ENCODE measurements at places on chromosomes 4 and X.

- DNase-seq, result no peak
Measured at GRCh38 chr4:110850461-110851442, 227.9 kb upstream of the PITX2 start.

- no peak for DNase-seq
Measured at GRCh38 chrX:130772776-130773143, 130.2 kb downstream of the ENOX2 start.

DNA sequence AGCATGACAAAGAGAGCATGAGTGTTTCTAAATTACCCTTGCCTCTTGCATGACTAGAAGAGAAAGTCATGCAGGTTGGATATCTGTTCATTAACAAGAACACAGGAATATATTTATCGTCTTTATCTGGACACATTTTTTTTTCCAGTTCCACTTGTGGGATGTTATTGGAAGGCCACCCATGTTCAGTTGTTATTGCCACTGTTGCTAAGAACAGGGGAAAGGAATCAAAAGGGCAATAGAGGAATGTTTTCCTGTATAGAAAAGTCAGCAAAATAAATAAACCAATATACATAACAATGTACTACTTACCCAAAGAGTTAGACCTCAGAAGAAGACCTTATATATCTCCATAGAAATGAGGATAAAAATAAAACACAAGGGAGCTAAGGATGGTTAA, 270.1 kb downstream of the QDPR start:
- DNase-seq, result no peak

DNA sequence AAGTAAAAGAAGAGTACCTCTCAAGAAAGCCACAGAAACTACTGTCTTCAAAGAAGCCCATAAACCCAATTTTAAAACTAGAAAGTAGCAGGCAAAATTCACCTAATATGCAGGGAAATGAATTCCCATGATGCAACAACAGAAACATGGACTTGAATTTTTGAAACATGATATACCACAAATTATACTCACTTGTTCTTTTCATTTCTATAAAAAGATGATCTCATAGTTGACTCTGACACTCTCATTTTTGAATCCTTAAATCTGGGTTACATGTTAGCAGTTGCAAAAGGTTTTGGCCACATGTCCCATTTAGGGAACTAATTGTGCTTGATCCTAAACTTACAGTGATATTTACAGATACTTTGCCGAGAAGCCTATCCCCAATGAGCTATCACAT, 1130.8 kb downstream of the FAT4 start:
- no peak for DNase-seq

GRCh38 chr4:67680581-67681222, 20.3 kb downstream of the UBA6 start:
- no peak for DNase-seq

DNA sequence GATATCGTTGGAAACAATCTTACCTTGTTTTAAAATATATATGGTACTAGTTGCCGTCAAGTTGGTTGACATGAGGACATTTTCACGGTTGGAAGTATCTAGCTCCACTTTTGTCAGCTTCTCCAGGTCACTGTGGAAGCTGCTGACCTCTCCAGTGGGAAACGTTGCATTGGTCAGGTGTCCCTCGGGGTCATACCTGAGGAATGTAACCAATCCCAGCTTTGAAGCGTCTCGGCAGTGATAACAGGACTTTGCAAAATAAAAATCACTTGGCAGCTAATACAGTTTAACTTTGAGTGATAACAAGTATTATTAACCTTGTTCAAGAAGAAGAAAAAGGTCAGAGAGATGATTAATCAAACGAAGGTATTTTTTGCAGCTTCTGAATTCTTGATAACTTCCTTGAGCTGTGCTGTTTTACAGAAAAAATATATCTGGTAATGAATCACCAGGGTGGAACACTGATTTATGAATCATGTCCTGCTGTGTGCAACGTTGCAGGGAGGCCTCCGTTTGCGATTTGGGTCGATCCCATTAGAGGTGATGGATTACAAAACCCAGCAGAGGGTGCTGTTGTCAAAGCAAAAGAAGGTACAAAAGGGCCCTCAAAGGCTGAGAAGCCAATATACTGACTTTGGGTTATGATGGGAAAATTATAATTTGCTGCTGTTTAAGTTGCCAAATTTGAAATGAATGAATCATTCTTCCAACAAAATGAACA, 60.1 kb downstream of the SH2D1A start:
- DNase-seq, result peak; percentile 37

GRCh38 chr4:133190098-133190497, 41.0 kb downstream of the PCDH10 start:
- no peak for DNase-seq

DNA sequence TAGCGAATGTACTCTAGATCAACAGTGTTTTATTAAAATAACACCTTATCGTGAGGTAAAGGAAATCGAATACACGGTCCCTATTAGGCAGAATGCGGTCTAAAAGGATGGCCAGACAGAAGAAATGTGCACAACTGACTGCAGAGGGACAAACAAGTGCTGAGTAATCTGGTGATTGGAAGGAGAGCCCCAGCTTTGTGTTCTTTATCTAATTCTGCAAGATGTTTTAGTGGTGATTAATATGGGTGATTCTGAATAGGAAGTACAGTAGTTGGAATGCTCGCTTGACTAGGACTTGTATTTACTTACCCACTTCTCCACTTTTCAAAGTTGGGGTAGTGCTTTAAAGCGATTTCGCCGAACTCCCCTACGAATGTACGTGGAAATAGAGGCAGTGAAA, 1.2 kb downstream of the WDR44 start:
- DNase-seq, result no peak

GRCh38 chr4:48203819-48204218, 65.8 kb downstream of the TEC start:
- no peak for DNase-seq

- DNase-seq, result peak; percentile 32
Measured at GRCh38 chr4:119139311-119139710, 3.7 kb downstream of the MYOZ2 start.

- no peak for DNase-seq
Measured at GRCh38 chrX:103586314-103586646, 965 bp downstream of the TCEAL4 start.

- DNase-seq, result no peak
Measured at GRCh38 chrX:118824173-118824730, 628 bp downstream of the ZCCHC12 start.

GRCh38 chrX:25523574-25524540, 508.1 kb upstream of the ARX start:
- no peak for DNase-seq

DNA sequence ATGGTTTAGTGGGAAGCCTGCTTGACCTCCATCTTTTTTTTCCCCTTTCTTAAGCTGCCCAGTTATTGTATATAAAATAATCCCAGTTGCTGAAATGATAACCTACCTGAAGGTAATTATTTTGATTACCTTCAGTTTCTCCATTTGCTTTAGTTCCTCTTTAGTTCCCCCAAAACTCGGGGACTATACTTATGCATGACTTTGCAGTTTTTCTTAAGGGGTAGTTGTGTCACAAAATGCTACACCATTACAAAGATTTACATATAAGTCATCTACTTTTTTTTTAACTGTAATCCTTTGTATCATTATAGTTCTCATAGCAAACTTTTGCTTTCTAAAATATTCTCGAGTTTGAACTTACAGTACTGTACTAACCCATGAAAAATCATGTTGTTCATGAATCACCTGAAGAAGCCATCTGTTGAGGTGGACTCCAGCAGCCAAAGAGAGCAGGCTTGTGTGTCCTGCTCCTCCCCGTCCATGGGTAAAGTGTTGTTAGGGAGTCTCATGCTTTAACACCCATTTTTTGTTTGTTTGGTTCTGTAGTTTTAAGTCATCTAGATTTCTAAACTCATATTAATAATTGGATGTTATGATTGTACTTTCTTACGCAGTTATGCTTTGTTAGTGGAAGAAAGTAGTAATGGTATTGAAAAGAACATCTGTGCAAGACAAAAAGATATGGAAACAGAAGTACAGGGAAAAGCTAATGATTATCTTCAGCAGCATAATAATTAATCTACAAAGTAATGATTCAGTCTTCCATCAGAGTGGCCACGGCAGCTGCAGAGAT, 34.6 kb downstream of the HADH start:
- no peak for DNase-seq

GRCh38 chrX:1165535-1166196, 46.8 kb downstream of the CRLF2 start:
- no peak for DNase-seq

GRCh38 chr4:4333265-4333706, 43.2 kb downstream of the ZBTB49 start:
- DNase-seq, result peak; percentile 72

- DNase-seq, result no peak
Measured at GRCh38 chr4:111923786-111924185, 221.5 kb upstream of the FAM241A start.

GRCh38 chr4:8403173-8403753, 37.3 kb downstream of the ACOX3 start:
- DNase-seq, result peak; percentile 51

DNA sequence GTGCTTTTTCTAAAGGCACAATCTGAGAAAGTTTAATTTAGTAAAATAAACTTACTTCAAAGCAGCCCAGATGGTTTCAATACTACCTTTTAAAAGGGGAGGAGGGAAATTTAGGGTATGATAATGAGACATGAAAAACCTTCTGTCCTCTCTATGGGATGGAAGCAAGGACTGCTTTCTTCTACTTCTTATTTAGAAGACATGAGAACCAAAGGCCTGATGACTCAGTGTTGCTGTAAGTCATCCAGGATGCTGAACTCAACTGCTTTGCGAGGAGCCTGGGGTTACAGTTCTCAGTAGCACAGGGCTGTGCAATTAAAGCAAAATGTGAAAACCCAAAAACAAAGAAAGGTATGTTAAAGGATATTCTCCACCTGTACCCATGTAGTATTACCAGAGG, 140.8 kb upstream of the EDNRA start:
- DNase-seq, result peak; percentile 27

DNA sequence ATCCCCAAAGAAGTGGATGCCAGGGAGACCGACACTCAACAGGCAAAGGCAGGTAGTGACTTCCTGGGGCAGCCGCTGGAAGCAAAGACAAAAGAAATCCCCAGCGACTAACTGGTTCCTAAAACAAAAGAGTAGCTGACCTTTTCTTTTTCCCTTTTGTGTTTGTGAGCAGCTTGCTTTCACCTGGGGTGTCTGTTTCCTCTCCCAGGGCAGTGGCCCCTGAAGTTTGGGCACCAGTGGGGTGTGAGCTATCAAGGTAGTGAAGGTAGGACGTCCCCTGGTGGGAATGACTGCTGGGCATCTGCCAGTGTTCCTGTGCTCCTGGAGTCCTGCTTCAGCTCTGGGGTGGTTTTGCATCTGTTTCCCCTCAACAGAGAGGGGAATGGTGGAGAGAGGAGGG, 41.6 kb upstream of the STIM2 start:
- DNase-seq, result no peak

DNA sequence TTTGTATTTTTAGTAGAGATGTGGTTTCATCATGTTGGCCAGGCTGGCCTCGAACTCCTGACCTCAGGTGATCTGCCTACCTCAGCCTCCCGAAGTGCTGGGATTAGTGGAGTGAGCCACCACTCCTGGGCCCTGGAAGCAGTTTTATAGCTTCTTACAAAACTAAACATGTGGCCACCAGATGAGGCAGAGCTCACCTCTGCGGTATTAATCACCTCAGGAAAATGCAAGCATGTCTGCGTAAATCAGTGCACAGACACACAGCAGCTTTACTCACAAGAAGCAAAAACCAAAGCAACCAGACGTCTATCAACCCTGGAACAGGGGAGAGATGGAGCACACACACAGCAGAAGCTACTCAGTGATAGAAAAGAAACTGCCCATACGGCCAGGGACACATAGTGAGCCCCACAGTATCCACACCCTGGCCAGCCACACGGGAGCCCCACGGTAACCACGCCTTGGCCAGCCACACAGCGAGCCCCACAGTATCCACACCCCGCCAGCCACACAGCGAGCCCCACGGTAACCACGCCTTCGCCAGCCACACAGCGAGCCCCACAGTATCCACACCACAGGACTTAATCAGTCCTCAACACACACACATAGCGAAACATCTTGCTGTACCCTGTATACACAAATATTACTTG, 30.2 kb downstream of the PPP2R3B start:
- no peak for DNase-seq

- no peak for DNase-seq
Measured at GRCh38 chr4:125928652-125929051, 613.9 kb downstream of the FAT4 start.

- no peak for DNase-seq
Measured at GRCh38 chr4:46852800-46853199, 56.2 kb downstream of the COX7B2 start.

DNA sequence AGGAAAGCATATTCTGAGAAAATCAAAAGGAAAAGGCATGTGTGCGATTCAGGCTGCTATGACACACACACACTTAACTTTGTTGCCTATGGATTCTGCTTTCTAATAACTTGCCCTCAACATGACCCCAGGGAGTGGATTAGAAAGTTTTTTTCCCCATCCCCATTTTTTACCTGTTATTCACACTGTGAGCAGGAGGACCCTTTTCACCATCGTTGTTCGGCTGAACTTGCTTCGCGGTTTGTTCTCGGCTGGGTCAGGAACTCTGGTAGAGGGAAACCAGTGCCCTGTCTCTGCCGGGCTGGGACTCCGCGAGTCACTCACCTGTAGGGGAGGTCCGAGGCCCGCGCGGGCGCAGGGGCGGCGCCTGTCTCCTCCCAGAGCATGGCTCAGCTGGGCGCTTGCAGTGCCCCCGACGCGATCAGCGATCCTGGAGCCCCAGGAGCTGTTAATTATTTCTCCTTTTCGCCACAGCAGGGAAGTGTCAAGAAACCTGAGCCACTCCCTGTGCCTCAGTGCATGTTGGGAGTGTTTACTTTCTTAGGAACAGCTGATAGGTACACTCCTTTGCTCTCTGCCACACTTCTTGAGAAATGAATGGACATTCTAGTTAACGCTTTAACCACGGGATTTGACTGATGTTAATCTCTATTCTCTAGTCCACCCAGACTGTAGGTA, at the start of gene RASSF6:
Gene RASSF6, minus strand, starts transcription at position 322 of the 678 bp plus-strand sequence. CDS start 8,641 bp downstream, outside the sequence.
- DNase-seq, result no peak

- no peak for DNase-seq
Measured at GRCh38 chrX:51024106-51024696, 113.7 kb downstream of the BMP15 start.

GRCh38 chrX:11531226-11531625, 134.5 kb downstream of the ARHGAP6 start:
- DNase-seq, result no peak

GRCh38 chrX:132267392-132267791, 48.1 kb upstream of the RAP2C start:
- no peak for DNase-seq

DNA sequence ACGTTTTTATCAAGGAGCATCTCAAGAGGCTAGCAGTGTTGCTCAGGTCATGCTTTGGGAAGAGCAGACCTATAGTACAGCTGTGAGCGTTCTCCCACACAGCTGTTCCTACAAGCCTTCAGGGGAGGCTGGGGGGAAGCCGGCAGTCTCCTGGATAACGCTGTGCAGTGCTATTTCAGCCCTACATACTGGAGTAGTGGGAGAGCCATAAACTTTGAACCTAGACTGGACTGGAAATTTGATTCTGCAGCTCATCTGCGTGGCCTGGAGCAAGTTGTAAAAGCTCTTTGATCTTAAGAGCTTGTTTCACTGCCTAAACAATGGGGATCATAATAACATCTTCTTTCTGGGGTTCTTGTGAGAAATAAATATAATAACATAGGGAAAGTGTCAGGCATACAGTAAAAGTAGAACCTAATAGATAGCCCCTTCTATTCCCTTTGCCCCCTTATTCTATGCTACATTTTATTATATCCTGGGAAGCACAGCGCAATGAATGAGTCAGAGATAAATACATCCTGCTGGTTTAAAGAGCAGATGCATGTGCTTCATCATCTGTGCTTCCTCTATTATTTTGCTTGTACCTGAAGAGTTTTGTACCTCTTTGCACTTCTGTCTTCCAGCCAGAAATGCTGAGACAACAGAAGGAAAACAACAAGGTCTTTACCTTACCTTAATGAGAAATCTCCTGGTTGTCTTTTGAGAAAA, 14.7 kb upstream of the AMBN start:
- no peak for DNase-seq
